ENCODE measurements at places on chromosomes 7 and 10.

DNA sequence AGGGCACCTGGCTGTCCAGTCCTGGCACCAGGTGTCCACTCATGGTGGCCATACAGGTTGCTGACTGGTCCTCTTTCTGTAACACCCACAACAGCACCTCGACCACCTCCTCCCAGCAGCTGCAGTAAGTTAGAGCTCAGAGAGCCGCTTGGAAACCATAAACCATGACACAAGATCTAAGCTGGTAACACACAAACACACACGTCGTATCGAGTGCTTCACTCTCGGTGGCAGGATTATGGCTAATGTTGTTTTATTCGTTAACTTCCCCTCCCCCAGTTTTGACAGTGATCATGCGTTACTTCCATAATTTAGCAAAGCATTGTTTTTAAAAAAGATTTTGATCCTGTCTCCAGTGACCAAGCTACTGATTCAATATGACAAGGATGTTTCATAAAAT, 59.7 kb downstream of the CAMK2B start:
- DNase-seq: no peak

DNA sequence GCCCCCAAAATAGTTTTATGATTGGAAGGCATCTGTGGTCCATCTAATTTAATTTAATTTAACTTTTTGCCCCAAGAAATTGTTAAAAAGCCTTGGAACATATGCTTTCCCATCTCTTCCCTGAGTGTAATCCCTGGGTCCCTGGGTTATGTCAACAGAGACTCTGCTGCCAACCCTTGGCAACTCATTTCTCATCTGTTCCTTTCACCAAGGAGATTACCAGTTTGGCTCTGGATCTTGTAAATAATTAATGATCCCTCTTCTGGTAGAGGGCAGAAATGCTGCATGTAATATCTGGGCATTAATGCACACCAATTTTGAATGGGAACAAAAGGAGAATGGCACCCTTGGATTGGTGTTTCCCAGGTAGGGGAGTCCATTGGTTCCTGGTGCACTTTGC, 514.2 kb downstream of the CCSER2 start:
- DNase-seq: no peak

DNA sequence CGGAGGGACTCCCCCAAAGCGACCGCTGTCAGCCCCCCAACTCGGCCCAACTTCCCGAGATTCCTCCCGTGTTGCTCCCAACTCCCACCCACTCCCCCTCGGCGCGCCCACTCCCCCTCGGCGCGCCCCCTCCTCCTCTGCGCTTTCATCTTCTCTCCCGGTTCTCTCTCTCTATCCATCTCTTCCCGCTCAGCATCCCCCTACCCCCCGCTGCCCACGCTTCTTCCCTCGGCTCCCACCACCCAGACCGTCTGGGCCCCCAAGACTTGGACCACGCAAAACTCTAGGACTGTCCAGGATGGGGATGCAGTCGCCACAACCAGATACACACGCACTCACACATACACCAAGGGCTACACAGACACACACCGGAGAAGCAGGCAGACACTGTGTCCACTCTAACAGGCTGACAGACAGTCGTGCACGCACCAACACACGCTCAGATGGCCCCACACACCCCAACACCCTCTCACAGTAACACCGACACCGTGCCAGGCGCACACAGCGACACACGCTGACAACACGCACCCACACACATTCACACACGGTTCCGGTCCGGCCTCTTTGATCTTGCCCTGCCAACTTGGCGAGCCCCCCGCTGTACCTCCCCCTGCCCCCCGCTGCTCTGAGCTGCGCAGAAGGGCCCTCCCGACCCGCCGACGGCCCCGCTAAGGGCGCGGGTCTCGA, 1.1 kb downstream of the GRID1 start:
- no peak for DNase-seq

GRCh38 chr10:49606981-49607535, 3.1 kb upstream of the SLC18A3 start:
- peak; percentile 92 for DNase-seq

- DNase-seq: no peak
Measured at GRCh38 chr7:151482883-151483710, 36.6 kb downstream of the RHEB start.

DNA sequence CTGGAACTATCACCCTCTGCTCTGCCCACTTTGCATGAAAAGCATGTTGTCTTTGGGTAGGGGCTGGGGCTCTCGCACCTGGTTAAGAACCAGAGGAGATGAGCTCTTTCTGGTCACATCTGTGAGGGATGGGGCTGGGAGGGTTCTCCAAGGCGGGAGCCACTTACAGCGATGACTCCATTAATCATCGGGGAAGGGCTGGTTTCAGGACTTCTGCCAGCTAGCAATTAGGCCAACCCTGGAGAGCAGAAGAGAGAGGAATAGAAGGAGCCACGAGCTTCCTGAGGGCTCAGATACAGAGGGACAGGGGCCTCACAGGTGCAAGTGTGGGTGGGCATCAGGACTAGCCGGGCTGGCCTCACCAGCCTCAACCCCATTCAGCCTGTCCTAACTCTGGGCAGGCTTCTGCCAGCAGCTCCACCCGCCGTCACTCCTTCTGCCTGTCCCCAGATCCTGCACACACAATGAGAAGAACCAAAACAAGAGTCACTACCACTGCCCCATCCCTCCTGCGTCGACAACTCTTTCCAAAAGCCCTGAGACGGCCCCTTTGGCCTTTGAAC, 8.4 kb downstream of the AQP1 start:
- no peak for DNase-seq

DNA sequence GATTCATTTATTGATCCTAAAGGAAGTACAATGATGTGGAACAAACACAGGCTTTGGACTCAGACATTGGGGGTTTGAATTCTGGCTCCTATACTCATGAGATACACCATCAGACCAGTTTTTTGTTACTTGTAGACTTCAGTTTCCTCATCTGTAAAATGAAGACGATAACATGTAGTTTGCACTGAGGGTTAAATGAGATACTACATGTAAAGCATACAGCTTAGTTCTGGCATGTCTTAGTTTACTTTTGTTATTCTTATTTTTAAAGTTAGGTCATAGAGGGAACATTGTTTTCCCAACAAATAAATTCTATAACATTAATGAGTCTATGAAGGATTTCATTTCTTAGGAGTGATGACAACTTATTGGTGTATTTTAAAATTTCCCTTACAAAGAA, 183.5 kb upstream of the FAM3C start:
- DNase-seq: no peak

DNA sequence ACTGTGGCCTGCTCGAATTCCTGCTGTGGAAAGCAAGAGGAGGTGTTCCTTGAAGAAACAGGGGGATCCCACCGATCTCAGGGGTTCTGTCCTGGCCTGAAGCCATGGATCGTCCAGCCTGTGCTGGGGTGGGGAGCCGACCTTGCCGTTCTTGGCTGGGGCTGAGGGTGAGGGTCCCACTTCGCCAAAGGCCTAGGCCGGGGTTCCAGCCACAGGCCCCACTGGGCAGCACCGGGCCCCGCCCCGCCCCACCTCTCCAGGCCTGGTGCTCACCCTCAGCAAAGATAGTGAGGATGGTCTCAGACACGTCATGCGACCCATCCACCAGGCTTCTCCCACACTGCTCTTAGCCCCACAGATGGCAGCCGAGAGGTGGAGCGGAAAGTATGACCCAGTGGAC, 51.4 kb upstream of the ZNF716 start:
- no peak for DNase-seq

GRCh38 chr7:30524545-30524944, 19.9 kb upstream of the GGCT start:
- no peak for DNase-seq

- no peak for DNase-seq
Measured at GRCh38 chr7:38844952-38845563, 63.9 kb downstream of the VPS41 start.

DNA sequence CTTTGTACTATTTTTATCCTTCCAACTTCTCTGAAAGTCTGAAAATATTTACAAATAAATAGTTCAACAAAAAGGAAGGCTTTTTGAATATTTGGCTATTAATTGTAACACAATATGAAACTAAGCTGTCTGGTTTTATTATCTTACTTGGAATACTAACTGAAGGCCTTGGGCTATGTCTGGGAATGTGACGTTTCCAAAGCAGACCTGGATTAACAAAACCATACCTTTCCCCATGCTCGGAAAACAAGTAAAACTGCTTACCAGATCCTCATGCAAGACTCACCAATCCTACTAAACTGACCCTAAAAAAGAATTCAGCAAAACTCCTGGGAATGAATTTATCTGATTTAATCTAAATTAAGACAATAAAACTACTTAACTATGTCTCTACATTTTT, 116.4 kb downstream of the ATE1 start:
- DNase-seq: no peak

Measured in kidney (tissue), 22 donors.